Right lung (tissue), 10 donors: ENCODE measurements at places on chromosomes 6 and 20. TPM values are rescaled to one million over a fixed set of nuclear protein-coding genes. Genes with fewer than 3 reads are reported as not detected.

The ZNF217 gene
- polyA plus RNA-seq, result 23.7 TPM

- DNase-seq, result peak; percentile 80
Measured at GRCh38 chr6:46637145-46637544, 15.5 kb downstream of the CYP39A1 start.

GRCh38 chr6:37741757-37742400 is 44.2 kb upstream of the MDGA1 start:
- DNase-seq, result no peak

The ERMARD gene
- polyA plus RNA-seq, result 35.2 TPM

- DNase-seq, result peak; percentile 88
Measured at GRCh38 chr6:43724914-43725642, 37.5 kb upstream of the MRPS18A start.
